Stimulated activated CD4-positive, alpha-beta T cell treated with anti-CD3 and anti-CD28 coated beads, Interleukin-15, amount 100 ng/mL, for 1 hour (primary cell): ENCODE measurements at places on chromosomes 7 and 10.

DNA sequence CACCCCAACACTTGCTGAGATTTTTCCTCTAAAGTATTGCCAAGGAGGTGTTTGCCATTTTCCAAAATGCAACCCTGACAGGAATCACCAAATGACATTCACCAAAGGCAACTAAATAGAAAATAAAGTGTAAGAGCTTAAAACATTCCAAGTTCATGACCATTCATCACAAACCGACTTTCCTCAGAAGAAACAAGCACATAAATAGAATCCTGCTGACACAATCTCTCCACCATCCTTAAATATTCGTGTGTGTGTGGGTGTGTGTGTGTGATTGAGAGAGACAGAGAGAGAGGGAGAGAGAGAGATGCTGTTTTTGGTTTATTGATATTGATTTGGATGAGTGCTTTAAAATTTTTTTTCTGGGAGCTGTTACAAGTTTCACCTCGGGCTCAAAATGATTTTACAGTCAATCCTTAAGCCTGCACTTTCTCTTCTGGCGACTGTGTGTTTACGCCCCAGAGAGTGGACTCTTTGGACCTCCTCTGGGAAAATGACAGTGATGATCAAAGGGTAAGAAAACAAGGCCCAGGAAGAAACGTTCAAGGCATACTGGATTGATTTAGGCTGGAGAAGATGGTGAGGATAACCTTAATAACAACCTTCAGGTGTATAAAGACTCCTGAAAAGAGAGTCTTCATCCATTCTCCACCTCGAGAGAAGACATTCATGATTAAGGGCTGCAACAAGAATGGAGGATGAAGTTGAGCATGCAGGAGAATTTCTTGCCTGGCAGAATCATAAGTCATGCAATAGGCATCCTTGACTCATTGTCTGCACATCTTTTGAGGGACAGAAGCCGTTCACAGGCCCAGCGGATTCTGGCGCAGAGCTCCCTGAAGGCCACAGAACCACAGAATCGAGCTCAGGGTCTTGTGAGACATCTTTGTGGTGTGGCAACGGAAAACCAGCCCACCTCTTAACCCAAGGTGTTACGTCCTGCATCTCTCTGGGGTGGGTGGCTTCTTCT lies 104.4 kb upstream of the FGFR2 start:
- DNase-seq = no peak

DNA sequence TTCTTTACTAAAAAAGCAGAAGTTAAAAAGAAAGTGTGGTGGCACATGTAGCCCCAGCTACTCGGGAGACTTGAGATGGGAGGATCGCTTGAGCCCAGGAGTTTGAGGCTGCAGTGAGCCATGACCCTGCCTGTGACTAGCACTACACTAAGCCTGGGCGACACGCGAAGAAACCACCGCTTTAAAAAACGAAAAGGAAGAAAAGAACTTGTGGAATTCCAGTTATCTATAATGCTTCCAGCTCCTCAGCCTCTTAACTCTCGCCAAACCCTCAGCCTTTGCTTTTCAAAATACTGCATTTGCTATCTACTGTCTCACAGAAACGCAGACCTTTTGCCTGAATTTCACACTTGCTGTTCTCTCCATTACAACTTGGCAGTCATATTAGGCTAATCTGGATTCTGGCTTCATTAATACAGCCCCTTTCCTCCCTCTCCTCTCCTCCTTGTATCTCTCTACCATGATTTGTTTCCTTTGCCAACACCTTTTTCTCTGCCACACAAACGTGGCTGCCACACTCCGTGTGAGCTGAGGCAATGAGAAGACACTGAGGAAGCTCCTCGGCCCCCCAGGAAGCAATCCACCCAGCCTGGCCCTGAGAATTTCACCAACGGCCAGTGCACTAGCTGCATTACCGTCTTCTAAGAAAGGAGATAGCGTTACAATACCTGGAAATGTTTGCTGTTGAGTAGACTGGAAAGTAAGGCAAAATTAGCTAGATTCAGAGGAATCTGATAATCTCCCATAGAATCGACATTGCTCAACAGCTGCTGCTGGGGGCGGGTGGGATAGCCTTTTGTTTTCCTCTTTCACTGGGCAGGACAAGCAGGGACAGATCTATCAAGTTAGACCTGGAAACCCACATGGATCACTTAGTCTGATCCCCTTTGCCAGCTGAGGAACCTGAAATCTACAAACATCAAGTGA lies 37.2 kb downstream of the CALML5 start:
- no peak for DNase-seq

DNA sequence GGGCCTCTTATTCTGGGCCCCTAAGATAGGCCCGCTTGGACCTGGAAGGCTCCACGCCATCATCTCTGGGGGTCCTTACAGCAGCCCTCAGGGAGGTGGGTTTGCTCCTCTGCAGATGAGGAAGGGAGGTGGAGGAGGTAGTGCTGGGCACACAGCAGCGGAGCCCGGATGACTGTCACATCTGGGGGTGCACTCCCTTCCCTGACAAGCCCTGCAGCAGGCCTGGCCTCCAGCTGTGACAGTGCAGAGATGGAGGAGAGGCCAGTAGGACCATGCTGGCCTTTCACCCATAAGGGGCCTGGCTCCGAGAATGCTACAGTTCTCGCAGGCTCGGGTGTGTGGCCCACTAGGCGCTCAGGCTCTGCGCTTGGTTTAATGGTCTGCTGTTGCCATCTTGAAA lies 9.2 kb downstream of the GDF2 start:
- DNase-seq = no peak

DNA sequence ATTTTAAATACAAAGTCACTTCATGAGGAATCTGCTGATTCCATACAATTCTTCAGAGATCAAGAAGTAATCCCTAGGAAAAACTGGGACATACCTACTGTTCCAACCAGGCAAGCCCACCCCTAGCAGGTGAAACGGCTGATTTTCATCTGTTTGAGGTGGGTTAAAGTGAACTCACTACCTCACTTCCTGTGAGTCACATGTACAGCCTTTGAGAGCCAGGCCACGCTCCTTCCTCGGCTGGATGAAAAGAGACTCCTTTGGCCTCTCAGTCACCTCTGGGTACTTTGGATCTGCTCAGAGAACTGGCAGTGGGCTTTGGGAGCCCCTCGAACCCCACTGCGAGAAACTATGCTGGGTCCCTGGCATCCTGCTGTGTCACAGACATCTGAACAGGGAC lies 68.2 kb downstream of the CHST15 start:
- no peak for DNase-seq

GRCh38 chr10:48600645-48601505 lies 4.0 kb downstream of the ARHGAP22 start:
- no peak for DNase-seq

- DNase-seq = no peak
These were observed 117.6 kb downstream of the DIP2C start for GRCh38 chr10:571688-572451.

- DNase-seq = no peak
These were observed 444.8 kb downstream of the GATA3 start for GRCh38 chr10:8499312-8499711.

DNA sequence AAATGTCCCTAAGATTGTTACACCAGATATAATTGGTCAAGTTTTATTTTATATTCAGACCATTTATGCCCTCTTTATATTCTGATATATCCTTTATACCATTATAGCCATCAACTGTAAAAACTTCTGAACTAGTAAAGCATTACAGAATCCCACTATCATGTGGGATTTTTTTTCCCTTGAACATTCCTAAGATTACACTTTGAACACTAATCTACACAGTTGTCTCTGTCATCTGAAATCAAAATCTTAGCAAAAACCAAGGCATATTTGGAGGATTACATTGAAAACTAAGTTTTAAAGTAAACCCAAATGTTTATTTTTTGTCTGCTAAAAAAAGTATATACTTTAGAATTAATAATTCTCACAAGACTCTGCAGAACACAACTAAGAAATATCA lies 116.2 kb upstream of the GPR22 start:
- DNase-seq = no peak

GRCh38 chr7:158646766-158647474 lies 57.7 kb downstream of the NCAPG2 start:
- DNase-seq = no peak

DNA sequence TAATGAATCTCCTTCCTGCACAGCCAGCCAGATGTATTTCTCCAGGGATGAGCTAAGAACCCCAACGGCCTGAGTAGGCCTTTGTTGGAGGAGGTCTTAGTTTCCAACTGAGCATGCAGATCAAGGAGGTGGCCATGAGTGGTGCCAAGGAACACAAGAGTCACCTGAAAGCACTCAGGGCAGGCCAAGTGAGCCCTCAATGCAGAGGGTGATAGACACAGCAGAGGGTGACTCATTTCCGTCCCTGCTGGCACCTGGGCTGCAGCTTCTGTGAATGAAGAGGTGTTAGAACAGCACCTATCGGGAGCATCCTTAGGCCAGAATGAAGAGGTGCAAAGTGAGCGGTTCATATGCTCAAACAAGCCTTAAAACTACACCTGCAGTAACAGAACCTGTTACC lies 211.8 kb downstream of the FRMD4A start:
- no peak for DNase-seq

GRCh38 chr10:117350909-117351308 lies 24.3 kb downstream of the PDZD8 start:
- no peak for DNase-seq

DNA sequence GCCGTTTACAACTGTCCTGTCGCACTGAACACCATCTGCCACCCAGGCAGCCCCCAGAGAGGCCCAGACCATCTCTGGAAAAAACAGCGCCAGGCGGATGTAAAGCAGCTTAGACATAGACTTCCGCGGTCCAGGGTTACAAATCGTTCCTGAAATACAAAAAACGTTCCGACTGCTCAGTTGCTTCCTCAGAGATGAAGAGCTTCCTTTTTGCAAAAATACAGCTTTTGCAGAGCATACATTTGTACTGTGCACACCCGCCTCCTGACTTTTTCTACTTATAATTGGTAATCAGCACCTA lies 11.4 kb downstream of the DAGLB start:
- DNase-seq = no peak

DNA sequence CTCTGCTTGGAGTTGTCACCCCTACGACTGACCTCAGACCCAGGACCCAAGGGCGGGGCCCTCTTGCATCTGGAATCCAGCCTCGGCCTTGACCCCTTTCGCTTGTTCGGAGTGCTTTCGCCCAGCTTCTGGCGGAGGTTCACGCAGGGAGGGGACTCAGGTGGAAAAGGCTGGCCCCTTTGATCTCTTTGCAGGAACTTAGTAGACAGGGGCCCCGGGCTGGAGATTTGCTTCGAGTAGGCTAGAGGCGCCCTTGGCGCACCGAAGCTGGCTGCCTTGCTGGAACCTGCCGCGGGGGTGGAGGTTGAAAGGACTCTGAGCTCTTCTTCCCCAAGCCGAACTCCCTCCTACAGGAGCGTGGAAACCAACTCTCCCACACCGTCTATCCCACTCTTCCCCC lies 255.1 kb downstream of the OTUD1 start:
- DNase-seq = no peak

- no peak for DNase-seq
These were observed 10.0 kb downstream of the FASTK start for GRCh38 chr7:151070574-151070960.

- peak; percentile 70 for DNase-seq
These were observed at the start of gene ARPC1B for GRCh38 chr7:99374111-99375064. Gene ARPC1B (plus strand): TSS chr7:99374730. CDS start chr7:99385715, 10,985 bp downstream.

GRCh38 chr10:48493083-48493871 lies 111.6 kb downstream of the ARHGAP22 start:
- no peak for DNase-seq

GRCh38 chr10:79490400-79491142 lies 21.8 kb upstream of the EIF5AL1 start:
- no peak for DNase-seq

- DNase-seq = no peak
These were observed 16.0 kb upstream of the LANCL2 start for GRCh38 chr7:55349121-55349520.

DNA sequence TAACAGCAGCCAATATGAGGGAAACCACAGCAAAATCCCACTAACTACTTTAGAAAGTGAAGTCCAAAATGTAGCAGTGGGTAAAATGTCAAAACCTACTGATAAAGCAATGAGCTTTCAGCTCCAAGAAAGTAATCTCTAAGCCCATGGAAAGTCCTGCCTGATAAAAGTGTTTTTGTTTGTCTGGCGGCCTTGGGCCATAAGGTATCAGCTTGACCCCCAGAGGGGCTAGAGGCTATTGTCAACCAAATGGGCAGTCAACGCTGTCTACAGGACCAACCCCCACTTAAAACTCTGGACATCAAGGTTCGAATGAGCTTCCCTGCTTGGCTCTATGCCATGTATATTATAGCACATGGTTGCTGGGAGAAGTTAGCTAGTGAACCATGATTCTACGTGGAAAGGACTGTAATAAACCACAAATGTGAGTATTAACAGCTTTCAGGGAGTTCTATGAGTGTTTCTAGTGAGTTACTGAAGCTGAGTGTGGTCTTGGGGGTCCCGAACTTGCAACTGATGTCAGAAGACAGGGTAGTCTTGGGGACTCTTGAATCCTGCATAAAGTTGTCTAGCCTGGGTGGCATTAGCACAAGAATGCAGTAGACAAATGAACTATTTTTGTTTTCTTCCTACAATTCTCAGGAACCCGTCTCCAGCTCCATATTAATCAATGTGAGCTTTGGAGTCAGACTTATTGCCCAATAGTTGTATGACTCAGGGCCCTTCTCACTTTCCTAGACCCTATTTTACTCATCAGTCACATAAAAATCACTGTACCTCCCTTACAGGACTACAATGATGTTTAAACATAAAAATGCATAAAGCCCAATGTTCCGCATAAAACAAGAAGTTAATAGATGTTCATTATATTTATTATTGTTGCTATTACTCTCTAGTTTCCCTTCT lies 164.9 kb downstream of the DGKI start:
- DNase-seq = no peak

DNA sequence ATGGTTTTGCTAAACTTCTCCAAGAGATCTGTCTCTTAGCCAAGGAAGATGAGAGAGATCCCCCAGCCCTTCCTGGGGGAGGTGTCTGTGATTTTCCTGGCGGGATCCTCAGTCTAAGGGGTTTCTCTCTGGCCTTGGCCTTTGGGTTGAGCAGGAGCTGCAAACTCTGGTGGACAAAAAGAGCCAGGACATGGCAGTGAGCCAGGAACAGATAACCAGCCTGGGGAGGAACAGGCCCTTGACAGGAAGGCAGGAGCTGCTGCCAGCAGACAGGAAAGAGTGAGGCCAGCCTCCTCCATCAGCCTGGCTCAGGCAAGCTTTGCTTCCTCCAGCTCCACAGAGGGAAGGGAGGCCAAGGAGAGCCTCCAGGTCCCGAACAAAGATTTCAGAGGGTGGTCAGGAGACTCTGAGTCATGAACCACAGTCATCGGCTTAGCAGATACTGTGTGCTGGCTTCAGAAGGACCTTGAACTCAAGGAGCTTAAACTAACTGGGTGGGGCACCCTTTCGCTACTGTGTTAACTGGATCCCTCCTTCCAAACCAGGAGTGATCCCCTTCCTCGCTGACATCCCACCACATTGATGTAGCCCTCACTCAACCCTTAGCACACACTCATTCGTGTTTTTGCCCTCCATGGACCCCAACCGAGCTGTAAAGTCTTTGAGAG lies 34.7 kb downstream of the DDIT4 start:
- no peak for DNase-seq

DNA sequence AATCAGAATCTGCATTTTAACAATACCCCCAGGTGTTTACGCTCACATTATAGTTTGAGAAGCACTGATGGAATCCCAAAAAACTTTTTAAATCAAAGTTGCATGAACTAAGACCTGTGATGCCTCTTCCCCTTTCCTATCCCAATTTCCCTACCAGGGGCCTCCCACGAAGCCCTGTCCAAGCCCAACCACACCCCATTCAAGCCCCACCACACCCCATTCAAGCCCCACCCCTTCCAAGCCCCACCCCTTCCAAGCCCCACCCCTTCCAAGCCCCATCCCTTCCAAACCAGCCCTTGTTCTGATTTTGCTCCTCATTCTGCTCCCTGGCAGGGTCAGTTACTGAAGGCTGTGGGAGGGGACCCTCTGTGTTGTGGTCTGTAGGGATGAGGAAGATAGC lies 9.8 kb upstream of the AQP1 start:
- DNase-seq = no peak

- DNase-seq = no peak
These were observed 689.7 kb upstream of the IGFBP3 start for GRCh38 chr7:46610746-46611145.
